Activated naive CD8-positive, alpha-beta T cell treated with anti-CD3 and anti-CD28 coated beads for 36 hours (primary cell): ENCODE measurements at places on chromosomes 4 and X. TPM values are rescaled to one million over a fixed set of nuclear protein-coding genes. Genes with fewer than 3 reads are reported as not detected.

APLN gene
- 2.4 TPM for total RNA-seq

DNA sequence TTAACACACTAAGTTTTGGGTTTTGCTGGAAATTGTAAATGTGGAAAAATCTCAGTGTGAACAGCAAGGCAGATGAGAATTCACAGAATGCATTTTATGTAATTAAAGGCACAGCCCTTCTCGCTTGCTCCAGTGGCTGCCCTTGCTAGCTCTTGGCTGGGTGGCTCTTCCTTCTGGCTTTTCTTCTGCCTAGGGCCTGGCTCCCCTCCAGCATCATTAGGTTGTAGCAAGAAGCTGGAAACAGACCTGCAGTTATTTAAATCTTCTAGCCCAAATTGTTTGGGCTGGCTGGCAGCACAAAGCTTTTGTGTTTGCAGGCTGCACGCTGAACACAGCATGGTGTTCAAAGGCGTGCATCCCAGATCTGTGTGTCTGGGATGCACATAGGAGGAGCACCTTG is 56.5 kb downstream of the LIMCH1 start:
- H3K36me3 ChIP-seq = no peaks in the 10 kb centered on the region
- DNase-seq = no peak
- H3K27me3 ChIP-seq = no peaks in the 10 kb centered on the region
- H3K27ac ChIP-seq = no peak overlapping the region
- H3K4me1 ChIP-seq = no peaks in the 10 kb centered on the region

GRCh38 chr4:100790836-100791615 is 273.2 kb upstream of the EMCN start:
- no peak for DNase-seq
- no peak overlapping the region for H3K4me3 ChIP-seq
- no peaks in the 10 kb centered on the region for H3K27me3 ChIP-seq
- H3K4me1 ChIP-seq = no peaks in the 10 kb centered on the region
- no peaks in the 10 kb centered on the region for H3K36me3 ChIP-seq

RAI2 gene
- 0.60 TPM for total RNA-seq
